Transverse colon (tissue), 4 donors: ENCODE measurements at places on chromosomes 3 and 15.

DNA sequence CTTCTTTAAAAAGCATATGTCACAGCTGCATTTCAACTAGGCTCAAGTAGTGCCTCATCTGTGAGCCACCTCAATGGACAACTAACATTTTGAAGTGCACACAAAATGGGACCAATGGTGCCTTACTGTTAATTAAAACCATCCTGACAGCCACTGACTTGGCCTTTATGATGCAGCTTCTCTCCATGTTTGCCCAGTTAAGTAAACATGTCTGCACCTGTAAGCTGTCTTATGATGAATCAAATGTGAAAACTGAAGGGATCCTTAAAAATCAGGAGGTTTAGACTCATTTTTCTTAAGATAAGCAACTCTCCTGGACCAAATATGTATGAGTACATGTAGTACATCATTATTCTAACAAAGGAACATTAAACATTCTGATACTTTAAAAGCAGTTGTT, 861.6 kb downstream of the ROBO1 start:
- no peaks in the 10 kb centered on the region for H3K36me3 ChIP-seq
- no peaks in the 10 kb centered on the region for H3K27me3 ChIP-seq
- H3K27ac ChIP-seq, result no peak overlapping the region

DNA sequence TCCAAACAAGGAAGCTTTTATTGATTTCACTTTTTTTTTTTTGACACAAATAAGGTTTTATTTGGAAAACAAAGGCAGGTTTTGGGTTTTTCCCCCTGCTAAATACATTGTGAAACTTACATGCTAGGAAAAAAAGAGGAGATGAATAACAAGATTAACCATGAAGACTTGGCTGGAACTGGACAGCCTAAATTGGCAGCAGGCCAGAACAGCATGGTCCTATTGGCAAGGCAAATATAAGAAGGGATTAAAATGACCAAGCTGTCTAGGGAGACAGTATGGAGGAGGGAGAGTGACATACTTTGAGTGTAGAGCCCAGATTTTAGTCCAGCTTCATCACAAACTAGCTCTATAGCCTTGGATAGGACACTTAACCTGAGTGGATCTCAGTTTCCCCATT, 63.9 kb upstream of the BBX start:
- H3K4me1 ChIP-seq, result no peaks in the 10 kb centered on the region
- H3K27me3 ChIP-seq, result no peaks in the 10 kb centered on the region
- DNase-seq, result no peak
- H3K36me3 ChIP-seq, result no peaks in the 10 kb centered on the region

- H3K27ac ChIP-seq, result no peak overlapping the region
- peaks cover 16% of the 10 kb centered on the region for H3K36me3 ChIP-seq
- no peaks in the 10 kb centered on the region for H3K4me1 ChIP-seq
- DNase-seq, result no peak
- H3K27me3 ChIP-seq, result no peaks in the 10 kb centered on the region
Observed at GRCh38 chr3:129453732-129454131, 13.7 kb downstream of the IFT122 start.

GRCh38 chr3:136974670-136975069, 16.9 kb downstream of the IL20RB start:
- no peak overlapping the region for H3K27ac ChIP-seq
- DNase-seq, result no peak
- no peaks in the 10 kb centered on the region for H3K4me1 ChIP-seq
- H3K4me3 ChIP-seq, result no peak overlapping the region

DNA sequence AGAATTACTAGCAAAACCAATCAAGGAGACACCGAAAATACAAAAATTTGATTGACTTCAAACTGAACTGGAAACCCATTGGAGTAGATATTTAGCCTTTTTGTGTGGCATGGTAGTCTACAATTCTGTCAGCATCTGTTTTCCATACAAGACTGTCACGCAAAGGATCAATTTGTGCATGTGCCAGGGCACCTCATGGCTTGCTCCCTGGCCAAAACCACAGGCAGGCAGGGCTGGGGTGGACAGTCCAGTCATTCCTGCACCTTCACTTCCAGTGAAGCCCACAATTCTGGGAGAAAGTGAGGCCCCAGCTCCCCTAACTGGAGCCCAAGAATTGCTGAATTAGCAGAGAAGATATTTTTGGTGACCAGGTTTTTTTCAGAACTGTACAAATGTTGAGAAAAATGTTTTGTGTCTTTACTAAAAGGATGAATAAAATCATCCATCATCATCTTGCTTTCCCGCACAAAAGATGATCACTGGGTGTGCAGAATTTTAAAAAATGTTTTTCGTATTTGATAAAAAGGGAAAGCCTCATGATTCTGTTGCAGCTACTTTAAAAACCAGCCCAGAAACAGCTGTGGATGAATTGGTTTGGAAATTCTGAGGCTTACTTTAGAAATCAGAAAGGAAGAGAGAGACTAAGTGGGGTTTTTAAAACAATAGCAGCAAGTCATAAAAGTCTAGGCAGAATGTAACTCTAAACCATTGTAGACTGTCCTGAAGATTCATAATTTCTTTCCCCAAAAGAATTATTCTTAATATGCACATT, 86.4 kb downstream of the PCCB start:
- no peaks in the 10 kb centered on the region for H3K4me1 ChIP-seq
- no peak overlapping the region for H3K27ac ChIP-seq
- no peaks in the 10 kb centered on the region for H3K36me3 ChIP-seq
- H3K4me3 ChIP-seq, result no peak overlapping the region
- DNase-seq, result no peak

- H3K27ac ChIP-seq, result no peak overlapping the region
- no peaks in the 10 kb centered on the region for H3K36me3 ChIP-seq
- no peaks in the 10 kb centered on the region for H3K4me1 ChIP-seq
- no peak overlapping the region for H3K4me3 ChIP-seq
Observed at GRCh38 chr3:5390936-5391625, 203.6 kb downstream of the EDEM1 start.

GRCh38 chr3:188338086-188338485, 184.1 kb downstream of the LPP start:
- H3K27ac ChIP-seq, result no peak overlapping the region
- DNase-seq, result no peak
- peaks cover 4% of the 10 kb centered on the region for H3K4me1 ChIP-seq

DNA sequence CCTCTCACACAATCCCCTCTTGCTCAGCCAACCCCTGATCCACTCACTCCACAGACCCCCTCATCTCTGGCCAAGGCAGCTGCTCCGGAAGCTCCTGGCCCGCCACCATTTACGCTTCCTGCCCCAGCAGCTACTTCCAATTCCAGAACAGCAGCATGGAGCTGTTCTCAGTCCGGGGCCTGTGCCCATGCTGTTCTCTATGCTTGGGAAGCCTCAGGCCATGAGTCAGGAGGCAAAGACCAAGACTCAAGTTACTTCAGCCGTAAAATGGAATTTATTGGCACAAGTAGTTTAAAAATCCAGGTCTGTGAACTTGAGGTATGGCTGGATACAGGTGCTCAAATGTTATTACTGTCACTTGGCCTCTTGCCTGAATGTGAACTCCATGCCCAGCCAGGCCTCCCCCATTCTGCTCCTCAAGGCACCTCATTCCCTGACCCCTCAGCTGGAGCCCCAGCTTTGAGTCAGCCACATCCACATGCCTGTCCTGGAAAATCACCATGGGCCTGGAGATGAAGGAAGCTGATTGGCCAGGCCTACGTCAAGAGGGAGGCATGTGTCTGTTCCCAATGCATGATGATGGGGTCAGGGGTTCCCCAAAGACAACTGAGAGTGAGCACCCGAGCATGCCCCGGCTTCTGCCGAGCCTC, 31.4 kb upstream of the CACNA2D2 start:
- no peak overlapping the region for H3K4me3 ChIP-seq
- peaks cover 28% of the 10 kb centered on the region for H3K27me3 ChIP-seq
- H3K4me1 ChIP-seq, result no peaks in the 10 kb centered on the region
- H3K27ac ChIP-seq, result no peak overlapping the region
- DNase-seq, result no peak
- H3K36me3 ChIP-seq, result no peaks in the 10 kb centered on the region

- DNase-seq, result no peak
- no peaks in the 10 kb centered on the region for H3K36me3 ChIP-seq
- H3K27ac ChIP-seq, result no peak overlapping the region
- H3K4me3 ChIP-seq, result no peak overlapping the region
- H3K4me1 ChIP-seq, result no peaks in the 10 kb centered on the region
- no peaks in the 10 kb centered on the region for H3K27me3 ChIP-seq
Observed at GRCh38 chr15:65326117-65326526, 21.6 kb downstream of the RNU5B-1 start.
